Activated CD4-positive, alpha-beta T cell treated with anti-CD3 and anti-CD28 coated beads, Interleukin-2, Interleukin-6, amounts not matched to agents 100 ng/mL and 50 ng/mL, durations not matched to agents 16 hours and 8 hours (primary cell): ENCODE measurements at places on chromosomes 5 and 9.
A peak's percentile ranks its signal among the peaks of the same experiment; 100 is the strongest.

- DNase-seq: no peak
Observed at GRCh38 chr5:173556142-173557028, 60.1 kb downstream of the BOD1 start.

GRCh38 chr9:133563291-133563796 lies 28.8 kb downstream of the ADAMTSL2 start:
- DNase-seq: no peak

GRCh38 chr9:125700791-125701190 lies 6.2 kb downstream of the MAPKAP1 start:
- DNase-seq: peak; percentile 74

- no peak for DNase-seq
Observed at GRCh38 chr9:129309906-129310305, 131.8 kb upstream of the IER5L start.
